ENCODE measurements at places on chromosomes 6 and 20. TPM values are rescaled to one million over a fixed set of nuclear protein-coding genes. Genes with fewer than 3 reads are reported as not detected.

Gene SOX18
- 0.41 TPM for total RNA-seq

Gene F13A1
- 13.5 TPM for total RNA-seq

Gene ROS1
- not detected for total RNA-seq

Gene BHLHE23
- not detected for total RNA-seq

Gene FAM83C
- total RNA-seq: not detected

Gene GABRR1
- not detected for total RNA-seq

Gene HSPA1A
- 111 TPM for total RNA-seq

Gene HLA-DRA
- total RNA-seq: 2.0 TPM

Gene PRICKLE4
- total RNA-seq: 0.41 TPM

Gene BTNL2
- total RNA-seq: not detected

Gene SLC35F1
- 97.0 TPM for total RNA-seq

Gene EPHA7
- 65.6 TPM for total RNA-seq

Gene CFB
- 0.82 TPM for total RNA-seq

Gene ZNF512B
- total RNA-seq: 15.9 TPM

Gene CST1
- total RNA-seq: not detected

Gene B3GALT4
- 9.0 TPM for total RNA-seq

Gene TCP11
- 0.41 TPM for total RNA-seq

Gene SPACA1
- not detected for total RNA-seq

Gene PEX7
- total RNA-seq: 6.1 TPM

Gene PTCRA
- not detected for total RNA-seq

Gene MKKS
- total RNA-seq: 12.6 TPM

Gene HMGCLL1
- 68.9 TPM for total RNA-seq

Gene PRSS35
- total RNA-seq: 2.0 TPM

Gene SLC2A10
- 3.7 TPM for total RNA-seq

Gene TMX4
- total RNA-seq: 42.4 TPM

Gene DEF6
- 2.4 TPM for total RNA-seq

Gene CASS4
- total RNA-seq: under 0.01 TPM

Gene COL9A3
- 10.2 TPM for total RNA-seq

Gene TFAP2C
- 2.4 TPM for total RNA-seq

Gene ROMO1
- total RNA-seq: 86.4 TPM

Gene FAM83B
- total RNA-seq: 0.41 TPM

Gene TDRD6
- 0.41 TPM for total RNA-seq

Gene PPP1R16B
- total RNA-seq: 10.6 TPM

Gene RIPPLY2
- 21.6 TPM for total RNA-seq

Gene CD93
- 10.6 TPM for total RNA-seq

Gene FOXC1
- 4.1 TPM for total RNA-seq

Gene SLC17A2
- not detected for total RNA-seq

Gene DLL1
- total RNA-seq: 9.0 TPM

Gene HSPA1L
- 5.7 TPM for total RNA-seq

Gene RNASET2
- 16.7 TPM for total RNA-seq

Gene TRIM38
- 0.41 TPM for total RNA-seq

Gene C20orf141
- total RNA-seq: not detected

Gene TFEB
- total RNA-seq: 1.6 TPM

Gene PERP
- 1.6 TPM for total RNA-seq

Gene RUNX2
- 0.41 TPM for total RNA-seq

Gene METTL24
- total RNA-seq: 2.0 TPM

Gene DNAH8
- under 0.01 TPM for total RNA-seq

Gene FBXO9
- total RNA-seq: 41.6 TPM

Gene MYBL2
- total RNA-seq: 0.41 TPM

Gene THBD
- total RNA-seq: 1.2 TPM

Gene ASXL1
- 64.8 TPM for total RNA-seq

Gene TMEM244
- total RNA-seq: 1.2 TPM

Gene BTN1A1
- not detected for total RNA-seq

Gene NKX2-2
- total RNA-seq: 0.41 TPM

Gene OLIG3
- not detected for total RNA-seq

Gene SRSF12
- 36.7 TPM for total RNA-seq

Gene FAM162B
- total RNA-seq: 1.2 TPM

Gene XKR7
- 9.8 TPM for total RNA-seq

Gene BEND3
- total RNA-seq: 5.7 TPM
